ENCODE measurements at places on chromosomes 12 and 14.

GRCh38 chr14:77804592-77804991 is 4.7 kb downstream of the ADCK1 start:
- DNase-seq, result no peak

- DNase-seq, result no peak
Observed at GRCh38 chr12:102481705-102482425, 1.5 kb upstream of the IGF1 start.

GRCh38 chr12:69329669-69330428 is 18.3 kb upstream of the LYZ start:
- no peak for DNase-seq

DNA sequence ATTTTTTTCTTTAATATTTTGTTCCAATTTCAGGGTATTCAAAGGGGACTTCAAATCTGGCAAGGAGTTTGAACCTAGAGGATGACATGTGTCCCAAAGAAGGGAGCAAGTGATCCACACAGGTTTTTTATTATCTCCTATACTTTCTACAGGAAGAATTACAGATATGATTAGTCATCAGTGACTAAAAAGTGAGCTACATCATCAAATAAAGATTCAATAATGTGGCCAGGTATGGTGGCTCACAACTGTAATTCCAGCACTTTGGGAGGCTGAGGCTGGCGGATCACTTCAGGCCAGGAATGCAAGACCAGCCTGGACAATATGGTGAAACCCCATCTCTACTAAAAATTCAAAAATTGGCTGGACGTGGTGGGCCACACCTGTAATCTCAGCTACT is 24.2 kb downstream of the GLT8D2 start:
- no peak for DNase-seq

- no peak for DNase-seq
Observed at GRCh38 chr14:96858643-96859042, 61.5 kb downstream of the VRK1 start.

DNA sequence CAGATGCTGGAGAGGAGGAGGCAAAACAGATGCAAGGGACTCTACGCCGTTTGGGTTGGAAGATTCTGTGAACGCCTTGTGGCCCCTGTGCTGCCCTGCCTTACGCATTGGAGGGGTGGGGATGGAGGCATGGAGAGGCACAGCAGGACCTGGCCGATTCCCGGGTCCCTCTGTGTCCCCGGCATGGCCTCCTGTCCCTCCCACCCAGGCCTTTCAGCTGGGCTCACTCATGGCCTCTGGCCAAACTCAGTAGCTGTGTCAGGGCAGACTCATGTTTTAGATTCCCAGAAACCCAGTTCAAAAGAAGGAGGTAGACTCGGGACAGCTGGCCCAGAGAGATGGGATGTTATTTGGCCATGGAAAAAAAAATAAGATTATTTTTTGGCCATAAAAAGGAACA is 40.1 kb downstream of the TESC start:
- DNase-seq, result no peak
